Tibial nerve (tissue), 4 donors: ENCODE measurements at places on chromosomes 7 and 10. TPM values are rescaled to one million over a fixed set of nuclear protein-coding genes. Genes with fewer than 3 reads are reported as not detected.

Gene ANK3
- total RNA-seq = 128 TPM

Gene OR2A7
- 1.2 TPM for total RNA-seq

Gene ADAM12
- 0.78 TPM for total RNA-seq

Gene SH2D4B
- total RNA-seq = not detected

Gene EMX2
- total RNA-seq = 1.5 TPM

Gene SPAM1
- not detected for total RNA-seq

Gene TCF7L2
- 38.9 TPM for total RNA-seq

Gene CPA2
- 2.2 TPM for total RNA-seq

Gene PRSS37
- total RNA-seq = not detected

GRCh38 chr10:115335366-115335765 is 242.2 kb downstream of the ATRNL1 start:
- H3K36me3 ChIP-seq = no peaks in the 10 kb centered on the region
- H3K27me3 ChIP-seq = no peaks in the 10 kb centered on the region
- no peaks in the 10 kb centered on the region for H3K4me1 ChIP-seq
- no peak overlapping the region for H3K27ac ChIP-seq
- no peak for DNase-seq

GRCh38 chr10:75018686-75019307 is 92.7 kb upstream of the SAMD8 start:
- H3K36me3 ChIP-seq = peaks cover 45% of the 10 kb centered on the region
- H3K27ac ChIP-seq = no peak overlapping the region
- no peaks in the 10 kb centered on the region for H3K27me3 ChIP-seq
- no peak overlapping the region for H3K4me3 ChIP-seq
- peaks cover 13% of the 10 kb centered on the region for H3K4me1 ChIP-seq

DNA sequence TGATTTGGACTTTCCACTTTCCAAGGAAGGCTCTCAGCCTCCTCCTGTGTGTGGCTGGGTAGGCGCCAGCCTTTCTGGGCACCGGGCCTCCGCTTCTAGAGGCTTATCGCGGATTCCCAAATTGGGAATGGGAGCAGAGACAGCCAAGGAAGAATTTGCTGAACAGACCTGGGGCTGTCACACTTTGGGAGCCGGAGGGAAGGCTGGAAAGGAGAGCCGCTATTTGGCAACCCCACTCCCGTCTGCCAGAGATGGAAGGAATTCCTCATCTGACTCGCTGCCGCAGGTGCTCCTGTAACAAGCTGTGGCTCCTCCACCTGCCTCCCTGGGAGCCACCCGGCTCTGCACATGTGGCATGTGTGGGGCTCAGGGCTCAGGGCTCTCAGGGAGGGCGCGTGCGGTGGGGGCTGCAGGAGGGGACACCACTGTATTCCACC is 50.8 kb upstream of the ECHDC3 start:
- no peaks in the 10 kb centered on the region for H3K36me3 ChIP-seq
- no peaks in the 10 kb centered on the region for H3K27me3 ChIP-seq
- H3K4me3 ChIP-seq = no peak overlapping the region
- DNase-seq = no peak

DNA sequence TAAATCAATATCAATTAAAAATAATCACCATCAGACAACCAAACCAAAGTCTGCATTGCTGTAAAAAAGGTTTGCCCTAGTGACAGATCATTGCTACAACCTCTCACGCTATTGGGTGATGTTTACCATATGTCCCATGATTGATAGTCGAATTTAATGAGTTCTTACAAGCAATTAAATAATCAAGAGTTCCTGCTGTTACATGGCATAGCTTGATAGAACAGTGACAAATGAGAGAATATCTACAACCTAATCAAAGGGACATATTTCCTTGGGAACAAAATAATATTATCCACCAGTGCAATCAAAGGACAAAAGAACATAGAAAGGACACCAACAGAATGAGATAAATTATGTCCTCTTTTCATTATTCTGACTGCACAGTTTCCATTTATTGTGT is 387.4 kb downstream of the ETV1 start:
- no peak overlapping the region for H3K4me3 ChIP-seq
- no peaks in the 10 kb centered on the region for H3K36me3 ChIP-seq
- no peak for DNase-seq
- H3K4me1 ChIP-seq = no peaks in the 10 kb centered on the region
- no peak overlapping the region for H3K27ac ChIP-seq

GRCh38 chr7:55043691-55044370 is 25.0 kb downstream of the EGFR start:
- H3K27me3 ChIP-seq = no peaks in the 10 kb centered on the region
- no peaks in the 10 kb centered on the region for H3K36me3 ChIP-seq
- no peak overlapping the region for H3K27ac ChIP-seq
- H3K4me3 ChIP-seq = no peak overlapping the region
- peaks cover 19% of the 10 kb centered on the region for H3K4me1 ChIP-seq

- no peak for DNase-seq
- H3K4me1 ChIP-seq = no peaks in the 10 kb centered on the region
- H3K27me3 ChIP-seq = no peaks in the 10 kb centered on the region
- H3K36me3 ChIP-seq = no peaks in the 10 kb centered on the region
- no peak overlapping the region for H3K27ac ChIP-seq
Observed at GRCh38 chr10:71218046-71218650, 5.8 kb downstream of the UNC5B start.

- no peaks in the 10 kb centered on the region for H3K4me1 ChIP-seq
- no peak for DNase-seq
- H3K36me3 ChIP-seq = no peaks in the 10 kb centered on the region
- H3K4me3 ChIP-seq = no peak overlapping the region
- H3K27ac ChIP-seq = peak overlapping the region; percentile 44
- no peaks in the 10 kb centered on the region for H3K27me3 ChIP-seq
Observed at GRCh38 chr10:13820964-13821337, 234.2 kb downstream of the PRPF18 start.

DNA sequence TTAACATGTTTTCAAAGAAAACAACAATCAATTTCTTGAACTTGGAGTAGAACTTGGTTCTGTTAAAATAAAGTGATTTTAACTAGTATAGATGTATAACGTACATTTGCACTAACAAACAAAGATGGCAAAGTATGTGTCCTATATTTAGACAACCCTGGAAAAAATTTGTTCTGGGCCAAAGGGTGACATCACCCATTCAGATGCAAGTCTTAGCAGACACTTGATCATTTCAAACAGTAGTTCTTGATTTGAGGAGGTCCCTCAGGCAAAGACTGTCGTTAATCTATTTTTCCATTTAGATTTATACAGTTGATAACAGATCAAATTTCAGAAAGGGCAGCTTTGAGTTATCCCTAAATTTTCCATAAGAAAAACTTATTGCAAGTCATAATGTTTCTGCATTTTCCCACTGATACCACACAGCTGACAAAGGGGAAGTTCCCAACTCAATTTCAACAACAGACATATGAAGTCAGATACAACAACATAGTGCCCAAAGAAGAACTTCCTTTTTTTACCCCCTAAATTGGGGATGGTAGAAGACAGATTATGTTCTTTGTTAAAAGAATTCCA is 5.2 kb downstream of the NMT2 start:
- H3K27me3 ChIP-seq = no peaks in the 10 kb centered on the region
- H3K4me1 ChIP-seq = no peaks in the 10 kb centered on the region
- no peak overlapping the region for H3K4me3 ChIP-seq
- no peaks in the 10 kb centered on the region for H3K36me3 ChIP-seq
- H3K27ac ChIP-seq = no peak overlapping the region
- DNase-seq = no peak

GRCh38 chr10:70649526-70649925 is 22.8 kb upstream of the ADAMTS14 start:
- H3K27ac ChIP-seq = no peak overlapping the region
- H3K4me1 ChIP-seq = no peaks in the 10 kb centered on the region
- no peak for DNase-seq
- no peak overlapping the region for H3K4me3 ChIP-seq

- no peak overlapping the region for H3K4me3 ChIP-seq
- peak overlapping the region; percentile 41 for H3K27ac ChIP-seq
- no peaks in the 10 kb centered on the region for H3K27me3 ChIP-seq
- no peaks in the 10 kb centered on the region for H3K4me1 ChIP-seq
- no peaks in the 10 kb centered on the region for H3K36me3 ChIP-seq
- no peak for DNase-seq
Observed at GRCh38 chr7:6395898-6396595, 51.7 kb downstream of the DAGLB start.

DNA sequence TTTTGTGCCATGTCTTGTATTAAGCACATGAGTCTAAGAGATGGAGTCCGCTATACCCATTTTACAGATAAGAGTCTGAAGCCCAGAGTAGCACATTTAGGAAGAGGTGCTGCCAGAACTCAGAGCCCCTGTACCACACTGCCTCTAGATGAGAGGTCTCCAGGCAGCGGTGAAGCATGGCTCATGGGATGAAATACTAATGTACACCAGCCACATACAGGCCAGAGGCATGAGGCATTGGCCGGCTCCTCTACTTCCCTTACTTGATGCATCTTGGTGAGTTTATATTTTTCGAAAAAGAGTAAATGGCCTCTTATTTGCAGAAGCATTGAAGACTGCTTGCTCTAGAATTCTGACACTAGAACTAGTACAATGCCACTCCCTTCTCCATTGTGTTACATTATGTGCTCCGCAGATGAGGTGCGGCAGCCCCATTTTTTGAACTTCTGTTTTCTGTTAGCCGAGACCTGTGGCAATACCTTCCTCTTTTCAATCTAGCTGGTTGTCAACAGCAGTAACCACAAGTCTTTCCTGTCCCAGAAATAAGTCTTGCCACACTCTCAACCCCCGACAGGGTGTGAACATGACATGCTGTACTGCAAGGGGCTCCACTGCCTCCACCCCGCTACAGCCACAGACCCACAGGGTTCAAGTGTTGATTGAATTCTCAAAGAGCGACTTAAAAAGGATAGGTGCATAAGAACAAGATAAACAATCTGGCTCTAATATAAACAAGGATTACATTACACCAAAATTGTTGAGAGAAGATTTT is 145.3 kb downstream of the CELF2 start:
- DNase-seq = peak; percentile 30
- H3K27me3 ChIP-seq = no peaks in the 10 kb centered on the region
- peak overlapping the region; percentile 95 for H3K27ac ChIP-seq

DNA sequence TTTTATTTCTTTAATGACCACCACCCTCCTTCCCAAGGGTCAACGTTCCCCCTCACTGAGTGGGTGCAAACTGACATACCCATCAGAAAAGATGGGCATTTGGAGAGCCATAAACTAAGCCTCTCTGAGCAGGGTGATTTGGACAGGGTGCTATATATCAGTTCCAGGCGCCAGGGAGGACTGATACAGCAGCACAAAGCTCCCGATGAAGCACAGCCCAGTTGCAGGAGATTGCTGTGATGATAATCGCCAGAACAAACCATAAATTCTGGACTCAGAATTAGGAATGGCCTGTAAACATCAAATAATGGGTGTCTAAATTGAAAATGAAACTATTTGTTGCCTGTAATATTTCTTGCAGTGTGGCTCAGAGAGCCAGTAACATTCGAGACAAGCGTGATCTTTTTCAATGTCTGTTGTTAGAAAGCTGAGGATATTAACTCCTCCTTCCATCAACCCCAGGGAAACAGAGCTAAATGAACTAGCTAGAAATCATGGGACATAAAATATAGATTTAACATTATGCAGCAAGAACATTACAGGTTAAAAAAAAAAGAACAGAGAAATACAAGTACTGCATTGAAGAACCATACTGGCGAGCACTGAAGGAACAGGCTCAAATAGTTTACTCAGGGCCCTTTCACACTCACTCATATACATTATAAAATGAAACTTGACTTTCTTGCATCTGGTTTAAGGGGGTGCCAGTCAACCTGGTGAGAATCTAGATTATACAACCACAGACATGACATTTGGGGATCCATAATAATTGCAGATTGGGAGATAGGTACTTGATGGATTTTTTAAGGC is 137.5 kb upstream of the LRRTM3 start:
- H3K27me3 ChIP-seq = no peaks in the 10 kb centered on the region
- no peak overlapping the region for H3K4me3 ChIP-seq
- H3K36me3 ChIP-seq = no peaks in the 10 kb centered on the region
- no peak for DNase-seq
- H3K4me1 ChIP-seq = no peaks in the 10 kb centered on the region

- no peak overlapping the region for H3K27ac ChIP-seq
- H3K36me3 ChIP-seq = no peaks in the 10 kb centered on the region
- no peak for DNase-seq
- H3K4me1 ChIP-seq = no peaks in the 10 kb centered on the region
- H3K4me3 ChIP-seq = no peak overlapping the region
- no peaks in the 10 kb centered on the region for H3K27me3 ChIP-seq
Observed at GRCh38 chr10:8534096-8534495, 479.6 kb downstream of the GATA3 start.

- peak overlapping the region; percentile 57 for H3K4me3 ChIP-seq
- no peaks in the 10 kb centered on the region for H3K27me3 ChIP-seq
- H3K27ac ChIP-seq = no peak overlapping the region
- H3K4me1 ChIP-seq = peaks cover 21% of the 10 kb centered on the region
- no peaks in the 10 kb centered on the region for H3K36me3 ChIP-seq
Observed at GRCh38 chr10:5978230-5978489, 817 bp upstream of the IL15RA start.

DNA sequence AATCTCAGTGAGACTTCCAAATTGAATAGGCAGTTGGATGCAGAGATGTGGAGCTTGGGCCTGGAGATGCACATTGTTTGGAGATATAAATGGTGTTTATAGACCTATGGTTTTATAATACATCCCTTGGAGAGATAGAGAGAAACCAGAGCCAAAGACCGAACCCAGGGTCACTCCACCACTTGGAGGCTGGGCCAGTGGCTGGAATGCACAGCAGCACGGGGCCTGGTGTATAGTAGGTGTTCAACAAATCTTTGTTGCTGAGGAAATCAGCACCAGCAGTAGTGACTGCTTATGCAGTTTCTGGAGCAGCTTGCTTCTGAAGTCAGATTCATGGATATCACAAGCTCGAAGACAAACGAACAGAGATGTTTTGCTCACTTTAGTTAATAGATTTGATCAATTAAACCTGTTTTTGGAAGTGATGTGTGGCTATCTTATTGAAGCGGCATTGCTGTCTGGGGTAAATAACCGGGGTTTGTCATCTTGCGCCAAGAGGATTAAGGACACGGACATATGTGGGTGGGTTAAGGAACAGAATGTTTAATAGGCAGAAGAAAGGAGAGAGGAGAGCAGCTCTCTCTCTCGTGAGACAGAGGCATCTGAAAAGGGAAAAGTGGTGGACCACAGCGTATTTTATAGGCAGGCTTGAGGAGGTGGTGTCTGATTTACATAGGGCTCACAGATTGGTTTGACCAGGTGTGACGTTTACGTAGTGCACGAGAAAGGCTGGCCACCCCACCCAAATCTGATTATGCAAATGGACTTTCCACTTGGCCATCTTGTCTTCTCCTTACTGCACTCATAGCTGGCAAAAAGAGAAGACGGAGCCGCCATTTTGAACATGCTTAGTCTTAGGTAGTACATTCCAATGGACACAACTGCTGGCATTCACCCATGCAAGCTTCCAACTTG is 11.1 kb downstream of the RBP4 start:
- DNase-seq = no peak
- no peaks in the 10 kb centered on the region for H3K36me3 ChIP-seq
- no peaks in the 10 kb centered on the region for H3K27me3 ChIP-seq

- H3K4me1 ChIP-seq = no peaks in the 10 kb centered on the region
- no peak overlapping the region for H3K4me3 ChIP-seq
- peak; percentile 43 for DNase-seq
- no peaks in the 10 kb centered on the region for H3K36me3 ChIP-seq
- H3K27ac ChIP-seq = no peak overlapping the region
- no peaks in the 10 kb centered on the region for H3K27me3 ChIP-seq
Observed at GRCh38 chr10:42866115-42866995, 83.8 kb downstream of the BMS1 start.
